ENCODE measurements at places on chromosomes 12 and 14. TPM values are rescaled to one million over a fixed set of nuclear protein-coding genes. Genes with fewer than 3 reads are reported as not detected.

DNA sequence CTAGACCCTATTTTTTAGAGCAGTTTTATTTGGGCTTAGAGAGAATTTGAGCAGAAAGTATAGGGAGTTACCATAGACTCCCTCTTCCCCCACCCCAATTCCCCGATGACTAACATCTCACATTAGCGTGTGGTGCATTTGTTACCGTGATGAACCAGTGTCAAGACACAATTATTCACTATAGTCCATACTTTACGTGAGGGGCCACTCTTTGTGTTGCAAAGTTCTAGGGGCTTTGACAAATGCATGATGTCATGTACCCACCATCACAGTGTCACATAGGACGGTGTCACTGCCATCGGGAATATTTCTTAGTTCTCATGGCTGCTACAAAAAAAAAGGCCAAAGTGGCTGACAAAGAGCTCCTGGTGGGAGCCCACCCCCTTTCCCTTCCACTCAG is 119.1 kb downstream of the PHETA1 start:
- no peaks in the 10 kb centered on the region for H3K27me3 ChIP-seq
- no peak overlapping the region for H3K4me3 ChIP-seq
- H3K4me1 ChIP-seq, result no peaks in the 10 kb centered on the region
- no peak overlapping the region for H3K27ac ChIP-seq
- H3K36me3 ChIP-seq, result no peaks in the 10 kb centered on the region

GRCh38 chr14:35068238-35069012 is 22.4 kb downstream of the FAM177A1 start:
- peaks cover 5% of the 10 kb centered on the region for H3K36me3 ChIP-seq
- H3K27ac ChIP-seq, result no peak overlapping the region
- H3K4me1 ChIP-seq, result no peaks in the 10 kb centered on the region
- no peak overlapping the region for H3K4me3 ChIP-seq

The PRKAG1 gene
- total RNA-seq, result 34.0 TPM

The FITM1 gene
- total RNA-seq, result 3.4 TPM

DNA sequence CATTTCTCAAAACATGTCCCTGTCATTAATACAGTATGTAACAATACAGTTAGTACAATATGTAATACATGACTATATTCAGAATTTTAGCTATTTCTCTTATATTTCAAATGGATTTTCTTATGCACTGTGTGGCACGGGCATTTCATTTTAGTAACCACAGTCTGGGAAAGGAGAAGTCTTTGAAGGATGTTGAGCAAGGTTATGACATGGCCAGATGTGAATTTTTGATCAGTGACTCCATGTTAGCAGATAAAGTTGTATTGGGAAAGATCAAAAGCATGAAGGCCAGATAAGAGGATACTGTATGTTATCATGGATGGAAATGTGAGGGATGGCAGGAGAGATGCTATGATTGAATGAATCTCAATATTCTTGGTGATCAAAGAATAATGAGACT is 285.2 kb downstream of the NAV3 start:
- no peak for DNase-seq
- no peaks in the 10 kb centered on the region for H3K4me1 ChIP-seq
- no peak overlapping the region for H3K27ac ChIP-seq
- no peaks in the 10 kb centered on the region for H3K36me3 ChIP-seq

All from naive thymus-derived CD4-positive, alpha-beta T cell (primary cell).